Substantia nigra (tissue), 51 donors: ENCODE measurements at places on chromosomes 16 and 17.

- DNase-seq: no peak
Measured at GRCh38 chr17:68562736-68563135, 38.4 kb downstream of the FAM20A start.

DNA sequence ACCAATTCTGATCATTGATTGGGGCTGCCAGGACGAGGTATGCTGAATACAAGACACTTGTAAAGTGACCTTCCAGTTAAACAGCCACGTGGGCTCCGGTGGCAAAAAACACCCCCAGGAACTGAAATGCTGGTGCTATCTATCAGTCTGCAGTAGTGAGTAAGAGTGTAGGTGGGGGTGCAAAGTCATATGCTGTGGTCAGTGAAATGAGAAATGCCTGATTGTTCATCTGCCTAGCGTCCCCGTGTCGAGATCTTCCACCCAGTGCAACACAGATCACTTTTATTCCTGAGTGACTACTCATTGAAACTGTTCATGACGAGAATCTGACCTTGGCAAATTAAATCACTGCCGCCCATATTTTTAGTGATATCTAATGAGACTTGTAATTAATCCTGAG lies 806.5 kb upstream of the GOT2 start:
- DNase-seq: no peak

DNA sequence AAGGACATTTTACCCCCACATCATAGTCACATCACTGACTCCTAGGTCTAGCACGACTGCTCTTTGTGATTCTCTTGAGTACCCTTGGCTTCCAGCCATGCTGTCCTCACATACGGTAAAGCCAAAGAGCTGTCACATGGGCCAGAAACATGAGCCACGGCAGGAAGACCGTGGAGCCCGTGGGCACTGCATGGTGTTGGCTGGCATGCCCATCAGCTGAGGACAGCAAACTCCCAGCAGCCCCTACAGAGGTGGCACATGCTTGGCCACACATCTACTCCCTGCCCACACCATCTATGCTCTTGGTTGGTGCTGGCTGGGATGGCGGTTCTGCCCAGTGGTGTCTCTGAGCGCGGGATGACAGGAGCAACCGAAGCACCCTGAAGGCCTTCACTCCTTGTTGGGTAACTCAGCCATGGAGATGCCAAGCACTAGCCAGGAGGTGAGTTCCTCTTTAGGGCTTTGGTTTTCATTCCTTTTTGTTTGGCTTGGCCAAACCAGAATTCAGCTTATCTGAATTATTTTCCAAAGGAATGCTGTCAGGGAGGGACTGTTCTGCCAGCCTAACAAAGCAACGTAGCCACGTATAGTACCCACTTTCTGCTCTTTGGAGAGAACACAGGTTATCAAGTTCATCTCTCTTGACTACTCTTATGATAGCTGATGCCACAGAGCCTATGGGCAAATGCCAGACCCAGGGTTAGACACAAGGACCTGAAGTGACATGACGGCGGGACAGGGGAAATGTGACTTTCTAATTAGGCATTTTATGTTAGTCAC lies 10.0 kb downstream of the TNFAIP1 start:
- DNase-seq: no peak

DNA sequence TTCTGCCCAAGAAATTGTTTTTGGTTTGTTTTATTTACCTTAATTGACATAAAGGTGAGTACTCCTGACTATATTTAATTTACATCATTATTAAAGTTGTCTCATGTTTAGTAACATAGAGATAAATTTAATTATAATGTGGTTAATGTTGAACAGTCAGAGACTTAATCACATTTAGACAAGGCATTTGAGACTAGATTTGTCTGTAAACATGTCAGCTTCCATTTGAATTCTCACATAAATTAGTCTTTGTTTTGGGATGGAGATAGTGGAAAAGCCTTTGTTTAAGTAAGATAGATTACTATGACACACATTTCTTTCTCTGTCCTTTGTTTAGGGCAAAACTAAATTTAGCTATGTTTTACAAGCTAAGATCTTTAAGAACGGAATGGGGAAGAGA lies 18.5 kb upstream of the BCAS3 start:
- no peak for DNase-seq

DNA sequence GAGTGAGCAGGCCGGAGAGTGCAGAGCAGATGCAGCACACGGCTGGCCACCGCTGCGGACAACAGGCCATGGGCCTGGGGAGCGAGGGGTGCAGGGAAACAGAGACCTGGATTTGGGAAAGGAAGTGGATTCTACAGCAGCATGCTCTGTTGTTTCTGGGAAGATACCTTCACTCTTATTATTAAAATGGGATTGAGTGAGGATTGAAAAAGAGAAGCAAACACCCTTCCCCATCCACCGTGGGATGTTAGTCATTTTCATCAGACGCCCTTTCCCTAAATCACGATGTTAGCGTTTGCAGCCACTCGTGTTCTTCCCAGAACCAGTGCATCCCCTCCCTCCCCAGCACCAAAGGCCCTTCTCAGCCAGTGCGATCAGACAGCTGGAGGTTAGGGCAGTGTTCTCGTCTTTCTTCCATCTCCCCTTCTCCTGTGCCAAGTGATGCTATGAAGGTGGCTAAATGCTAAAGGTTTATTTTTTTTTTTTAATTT lies 196.5 kb upstream of the CHMP6 start:
- no peak for DNase-seq

GRCh38 chr16:23802776-23803175 lies 33.0 kb upstream of the PRKCB start:
- DNase-seq: no peak
